Epithelial cell of proximal tubule (primary cell): ENCODE measurements at places on chromosomes 6 and 20. TPM values are rescaled to one million over a fixed set of nuclear protein-coding genes. Genes with fewer than 3 reads are reported as not detected.

DNA sequence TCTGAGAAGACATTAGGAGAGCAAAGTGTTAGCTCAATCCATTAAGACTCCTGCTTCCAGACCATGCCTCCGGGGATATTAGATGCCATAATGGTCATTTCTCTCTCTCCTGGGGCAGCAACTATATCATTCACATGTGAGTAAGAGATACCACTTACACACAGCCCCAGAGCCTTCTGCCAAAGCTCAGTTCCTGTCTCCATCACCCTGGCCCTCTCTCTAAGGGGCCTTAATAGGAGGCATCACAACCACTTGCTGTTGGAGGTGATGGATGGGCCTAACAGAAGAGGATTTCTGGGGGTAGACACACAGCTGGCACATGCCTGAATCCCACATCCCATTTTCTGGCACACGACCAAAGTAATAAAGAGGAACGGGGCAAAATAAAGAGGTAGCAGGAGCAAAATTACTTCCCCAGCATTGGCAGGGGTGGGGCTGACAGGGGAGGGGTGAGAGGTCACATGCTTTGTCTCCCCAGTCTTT lies 34.0 kb upstream of the VSTM2L start:
- DNase-seq: no peak

- DNase-seq: no peak
These were observed 8.9 kb downstream of the REV3L start for GRCh38 chr6:111474106-111474505.

DNA sequence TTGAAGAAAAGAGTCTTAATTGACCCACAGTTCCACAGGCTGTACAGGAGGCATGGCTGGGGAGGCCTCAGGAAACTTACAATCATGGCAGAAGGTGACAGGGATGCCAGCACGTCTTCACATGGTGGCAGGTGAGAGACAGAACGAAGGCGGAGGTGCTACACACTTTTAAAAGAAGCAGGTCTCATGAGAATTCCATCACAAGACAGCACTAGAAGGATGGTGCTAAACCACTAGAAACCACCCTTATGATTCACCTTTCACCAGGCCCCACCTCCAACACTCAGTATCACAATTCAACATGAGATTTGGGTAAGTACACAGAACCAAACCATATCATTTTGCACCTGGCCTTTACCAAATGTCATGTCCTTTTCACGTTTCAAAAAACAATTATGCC lies 20.9 kb downstream of the TAGAP start:
- no peak for DNase-seq

Gene HLA-E
- total RNA-seq: 56.9 and 93.3 TPM in 2 replicates

Gene MYLK4
- 0.07 and 0.46 TPM in 2 replicates for total RNA-seq

DNA sequence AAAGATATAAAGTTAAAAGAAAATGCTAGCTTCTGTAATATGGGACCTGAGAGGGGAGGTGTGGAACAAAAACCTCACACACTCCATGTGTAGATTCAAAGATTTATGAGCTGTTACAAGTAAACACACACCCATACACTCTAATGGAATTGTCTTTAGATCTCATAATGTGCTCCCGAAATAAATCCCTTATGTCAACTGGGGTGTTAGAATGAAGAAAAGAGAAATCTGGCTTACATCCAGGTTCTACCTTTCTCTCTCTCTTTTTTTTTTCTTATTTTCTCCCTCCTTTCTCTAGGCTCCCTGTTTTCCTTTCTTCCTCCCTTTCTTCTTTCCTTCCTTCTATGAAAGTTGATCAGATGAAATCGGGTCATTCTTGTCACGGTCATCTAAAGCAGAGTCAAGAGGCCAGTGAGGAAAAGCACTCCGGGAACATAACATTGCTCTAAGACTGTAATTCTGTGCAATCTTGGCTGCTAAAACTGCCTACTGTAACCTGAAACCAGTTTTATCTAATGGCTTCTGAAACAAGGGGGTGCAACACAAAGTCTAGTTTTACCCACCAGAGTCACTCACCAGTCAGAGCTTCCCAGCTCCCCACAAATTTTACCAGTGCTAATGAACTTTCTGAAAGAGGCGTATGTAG lies 68.3 kb upstream of the BTBD3 start:
- no peak for DNase-seq

Gene NINL
- total RNA-seq: 6.5 and 13.5 TPM in 2 replicates

Gene MOXD1
- 28.5 and 47.9 TPM in 2 replicates for total RNA-seq

GRCh38 chr20:38143646-38144554 lies 21.2 kb downstream of the TGM2 start:
- peak; percentile 91 for DNase-seq

Gene SAMD5
- total RNA-seq: 0.40 and 1.5 TPM in 2 replicates

DNA sequence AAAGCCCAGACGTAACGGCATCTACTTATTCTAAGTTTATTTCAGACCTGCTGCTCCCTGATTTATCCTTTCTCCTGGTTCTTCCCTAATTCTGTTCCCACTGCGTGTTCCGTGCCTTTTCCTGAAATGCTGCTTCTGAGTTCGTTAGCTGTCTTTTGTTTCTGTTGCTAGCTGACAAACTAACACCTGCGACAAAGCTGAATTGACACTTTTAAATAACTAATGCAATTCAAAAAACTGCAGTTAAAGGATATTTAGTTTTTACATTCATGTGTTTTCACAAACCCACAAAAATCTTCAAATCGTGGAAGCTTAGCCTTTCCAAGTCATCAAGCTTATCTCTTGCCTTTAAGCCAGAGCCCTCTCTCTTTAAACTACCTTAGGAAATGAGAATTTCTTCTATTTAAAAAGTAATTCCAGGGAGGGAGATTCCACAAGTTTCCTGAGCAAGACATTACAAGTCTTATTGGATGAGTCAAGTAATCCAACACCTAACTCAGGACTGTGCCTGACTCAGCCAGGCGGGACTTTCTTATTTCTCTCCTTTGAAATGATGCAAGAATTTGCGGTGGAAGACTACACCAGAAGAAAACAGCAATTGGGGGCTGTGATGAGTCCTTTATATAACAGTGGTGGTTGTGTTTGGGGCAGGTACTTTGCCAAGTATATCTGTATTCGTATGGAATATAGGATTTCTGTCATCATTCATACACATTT lies 6.3 kb downstream of the ADTRP start:
- DNase-seq: peak; percentile 93

DNA sequence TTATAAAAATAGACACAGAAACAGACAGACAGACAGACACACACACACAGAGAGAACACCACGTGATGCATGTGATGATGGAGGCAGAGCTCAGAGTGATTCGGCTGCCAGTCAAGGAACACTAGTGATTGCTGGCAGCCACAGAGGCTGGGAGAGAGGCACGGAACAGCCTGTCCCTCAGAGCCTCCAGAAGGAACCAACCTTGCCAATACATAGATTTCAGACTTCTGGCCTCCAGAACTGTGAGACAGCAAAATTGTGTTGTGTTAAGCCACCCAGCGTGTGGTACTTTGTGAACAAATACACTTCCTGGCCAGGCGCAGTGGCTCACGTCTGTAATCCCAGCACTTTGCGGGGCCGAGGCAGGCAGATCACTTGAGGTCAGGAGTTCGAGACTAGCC lies 9.5 kb upstream of the PARD6B start:
- no peak for DNase-seq

- DNase-seq: no peak
These were observed 16.8 kb upstream of the DCBLD1 start for GRCh38 chr6:117465691-117466090.

DNA sequence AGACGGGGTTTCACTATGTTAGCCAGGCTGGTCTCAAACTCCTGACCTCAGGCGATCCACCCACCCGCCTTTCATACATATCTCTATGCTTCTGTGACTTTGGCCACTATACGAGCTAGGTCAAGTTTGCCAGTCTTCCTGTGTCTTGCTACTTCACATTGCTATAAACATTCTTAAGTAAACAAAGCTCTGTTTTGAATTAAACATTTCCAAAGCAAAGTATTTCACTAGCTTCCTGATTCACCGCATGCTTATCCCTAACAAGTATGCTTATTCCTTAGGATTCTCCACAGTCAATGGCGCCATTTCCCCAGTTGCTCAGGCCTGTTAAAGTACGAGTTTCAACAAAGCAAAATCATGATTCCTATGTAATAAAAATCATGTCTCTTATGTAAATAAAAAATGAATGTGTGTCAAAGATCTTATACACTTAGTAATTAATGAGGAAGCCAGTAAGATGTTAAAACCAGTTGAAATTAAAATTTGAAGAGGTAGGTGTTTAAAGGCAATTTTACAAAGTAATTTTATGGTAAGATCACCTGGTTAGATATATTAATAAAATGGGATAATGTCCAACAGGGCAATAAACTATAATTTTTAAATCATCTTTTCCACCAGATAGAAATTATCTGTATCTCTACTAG lies 88.5 kb downstream of the PRKN start:
- DNase-seq: no peak

Gene ESR1
- not detected in 2 replicates for total RNA-seq

DNA sequence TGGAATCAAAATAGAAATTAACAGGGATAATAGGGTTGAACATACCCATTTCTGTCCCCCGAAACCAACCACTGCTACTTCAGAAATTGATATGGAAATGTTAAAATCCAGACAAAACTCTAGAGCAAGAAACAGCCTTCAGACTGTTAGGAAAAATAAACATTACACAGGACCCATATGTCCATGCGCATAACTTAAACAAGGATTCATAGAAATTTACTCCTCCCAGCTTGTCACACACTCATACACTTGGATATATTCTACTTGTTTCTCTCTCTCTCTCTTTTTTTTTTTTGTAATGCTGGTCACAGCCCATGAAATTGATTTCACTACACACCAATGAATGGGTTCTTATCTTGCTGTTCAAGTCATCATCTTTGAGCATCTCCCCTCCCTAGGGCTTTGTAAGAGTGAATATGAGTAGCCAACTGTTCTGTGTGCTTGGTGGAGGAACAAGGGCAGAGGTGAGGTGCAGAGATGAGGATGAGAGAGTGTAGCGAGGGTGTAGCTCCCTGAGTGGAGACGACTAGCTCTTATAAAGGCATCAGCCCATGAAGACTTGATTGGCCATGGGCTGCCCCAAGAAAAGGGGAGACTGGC lies 61.8 kb upstream of the MLN start:
- no peak for DNase-seq

Gene SPINT4
- not detected in 2 replicates for total RNA-seq

GRCh38 chr6:63530182-63530581 lies 42.1 kb upstream of the LOC128125822 start:
- no peak for DNase-seq

GRCh38 chr6:16673011-16673797 lies 88.1 kb downstream of the ATXN1 start:
- no peak for DNase-seq

DNA sequence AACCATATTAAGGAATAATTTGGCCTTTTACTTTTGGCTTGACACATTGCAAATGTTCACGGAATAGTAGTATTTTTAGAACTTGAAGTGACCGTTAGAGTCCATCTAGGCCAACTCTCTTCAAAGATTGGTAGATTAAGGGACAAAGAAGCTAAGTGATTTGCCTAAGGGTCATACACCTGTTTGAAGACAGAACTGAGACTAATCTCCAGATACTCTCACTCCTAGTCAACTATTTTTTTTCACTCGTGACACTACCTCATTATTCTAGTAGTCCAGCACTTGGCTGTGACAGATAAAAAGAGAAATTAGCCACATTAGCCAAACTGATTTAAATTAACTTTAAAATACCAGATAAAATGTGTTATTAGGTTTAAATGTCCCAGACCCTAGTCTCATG lies 10.6 kb downstream of the ACSS2 start:
- no peak for DNase-seq

DNA sequence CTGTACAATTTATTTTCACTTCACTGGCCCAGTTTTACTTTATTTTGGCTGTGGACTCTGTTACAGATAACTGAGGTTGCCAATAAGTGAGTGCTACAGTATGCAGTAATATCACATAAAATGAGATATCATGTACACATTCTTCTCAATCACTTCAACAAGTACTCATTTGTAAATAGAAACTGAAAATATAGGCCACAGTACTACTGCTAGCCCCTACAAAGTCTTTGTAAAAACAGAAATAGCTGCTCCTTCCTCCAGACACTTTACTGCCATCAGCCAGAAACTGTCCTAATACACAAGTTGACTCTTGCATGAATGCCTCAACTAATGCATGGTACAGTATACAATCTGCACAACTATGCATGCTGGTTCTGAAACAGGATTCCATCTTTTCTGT lies 9.2 kb downstream of the DTNBP1 start:
- no peak for DNase-seq

- DNase-seq: no peak
These were observed 38.6 kb upstream of the KCNG1 start for GRCh38 chr20:51061418-51062045.

Gene FLRT3
- total RNA-seq: 2.8 and 3.3 TPM in 2 replicates

DNA sequence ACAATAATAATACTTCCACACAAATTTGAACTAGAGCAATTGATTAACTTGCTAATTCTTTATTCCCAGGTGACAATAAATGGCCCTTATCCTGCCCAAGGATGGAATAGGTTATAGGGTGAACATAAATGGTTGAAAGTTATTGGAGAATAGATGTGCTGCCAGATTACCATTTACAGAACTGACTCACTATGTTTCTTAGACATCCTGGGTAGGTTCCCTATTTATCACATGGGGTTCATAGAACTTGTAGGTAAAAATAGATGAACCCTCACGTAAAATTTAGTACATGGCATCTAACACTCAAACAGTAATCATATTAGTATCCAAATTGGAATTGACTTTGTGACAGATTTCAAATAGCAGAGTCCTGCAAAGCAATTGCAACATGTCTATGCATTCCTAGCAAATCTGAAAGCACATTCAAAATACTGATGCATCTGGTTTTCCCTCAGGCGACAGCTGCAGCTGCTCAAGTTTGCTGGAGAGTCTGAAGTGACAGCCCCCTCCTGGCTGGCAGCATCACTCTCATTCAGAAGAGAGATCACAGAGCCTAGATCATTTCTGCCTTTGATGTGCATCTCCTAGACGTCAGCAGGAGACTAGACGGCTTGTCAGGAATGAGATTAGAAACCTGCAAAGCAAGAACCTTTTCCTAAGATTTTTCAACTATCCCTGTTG lies 80.2 kb upstream of the RNF217 start:
- no peak for DNase-seq

DNA sequence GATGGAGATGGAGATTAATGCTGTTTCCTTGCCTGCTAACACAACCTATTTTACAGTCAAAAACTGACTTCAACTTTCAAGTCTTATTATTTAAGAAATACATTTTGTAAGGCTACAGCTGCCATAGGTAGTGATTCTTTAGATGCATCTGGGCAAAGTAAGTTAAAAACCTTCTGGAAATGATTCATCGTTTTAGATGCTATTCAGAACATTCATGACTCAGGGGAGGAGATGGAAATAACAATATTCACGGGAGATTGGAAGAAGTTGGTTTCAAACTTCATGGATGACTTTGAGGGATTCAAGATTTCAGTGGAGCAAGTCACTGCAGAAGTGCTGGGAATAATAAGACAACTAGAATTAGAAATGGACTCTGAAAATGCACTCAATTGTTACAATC lies 174.9 kb upstream of the GGTLC1 start:
- DNase-seq: no peak

DNA sequence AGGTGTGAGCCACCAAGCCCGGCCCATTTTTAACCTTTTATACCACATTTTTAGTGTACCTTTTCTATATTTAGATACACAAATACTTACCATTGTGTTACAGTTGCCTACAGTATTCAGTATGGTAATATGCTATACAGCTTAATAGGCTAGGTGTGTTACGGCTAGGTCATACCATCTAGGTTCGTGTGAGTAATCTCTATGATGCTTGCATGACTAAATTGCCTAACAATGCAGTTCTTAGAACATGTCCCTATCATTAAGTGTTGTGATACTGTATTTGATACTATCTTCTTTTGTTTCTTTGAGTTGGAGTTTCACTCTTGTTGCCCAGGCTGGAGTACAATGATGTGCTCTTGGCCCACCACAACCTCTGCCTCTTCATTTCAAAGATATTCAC lies 387.7 kb upstream of the SASH1 start:
- no peak for DNase-seq

GRCh38 chr6:133740218-133740617 lies 148.7 kb upstream of the TCF21 start:
- no peak for DNase-seq
